Kidney (tissue), 22 donors: ENCODE measurements at places on chromosomes 3 and 15. TPM values are rescaled to one million over a fixed set of nuclear protein-coding genes. Genes with fewer than 3 reads are reported as not detected.

GOLGA8S gene
- polyA plus RNA-seq, result 0.13 TPM

CLRN1 gene
- not detected for polyA plus RNA-seq

ATP13A5 gene
- polyA plus RNA-seq, result not detected

ROPN1 gene
- polyA plus RNA-seq, result not detected

RLBP1 gene
- polyA plus RNA-seq, result not detected

SLC27A2 gene
- polyA plus RNA-seq, result 31.2 TPM

DNA sequence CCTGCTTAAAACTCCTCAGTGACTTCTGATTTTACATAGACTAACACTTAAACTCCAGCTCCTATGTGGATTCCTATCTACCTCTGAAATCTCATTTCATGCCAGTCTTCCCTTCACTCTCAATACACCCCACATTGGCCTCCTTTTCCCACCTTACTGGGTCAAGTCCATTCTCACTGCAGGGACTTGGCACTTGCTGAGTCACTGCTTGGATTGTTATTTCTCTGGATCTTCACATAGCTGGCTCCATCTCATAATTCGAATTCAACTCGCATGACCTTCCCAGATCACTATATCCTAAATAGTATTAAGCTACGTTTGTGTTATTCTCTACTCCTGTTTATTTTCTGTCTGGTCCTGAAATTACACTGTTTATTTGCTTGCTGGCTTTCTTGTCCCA is 59.6 kb upstream of the FRMD4B start:
- DNase-seq, result no peak

- no peak for DNase-seq
Measured at GRCh38 chr3:142509079-142509478, 61.2 kb upstream of the XRN1 start.

GRCh38 chr3:23002151-23002550 is 201.0 kb upstream of the UBE2E2 start:
- DNase-seq, result no peak
